ENCODE measurements at places on chromosomes 2 and 18.

- peak; percentile 40 for DNase-seq
These were observed 208.6 kb downstream of the HRH4 start for GRCh38 chr18:24669015-24669414.

GRCh38 chr2:143148011-143148410, 18.8 kb downstream of the ARHGAP15 start:
- no peak for DNase-seq

DNA sequence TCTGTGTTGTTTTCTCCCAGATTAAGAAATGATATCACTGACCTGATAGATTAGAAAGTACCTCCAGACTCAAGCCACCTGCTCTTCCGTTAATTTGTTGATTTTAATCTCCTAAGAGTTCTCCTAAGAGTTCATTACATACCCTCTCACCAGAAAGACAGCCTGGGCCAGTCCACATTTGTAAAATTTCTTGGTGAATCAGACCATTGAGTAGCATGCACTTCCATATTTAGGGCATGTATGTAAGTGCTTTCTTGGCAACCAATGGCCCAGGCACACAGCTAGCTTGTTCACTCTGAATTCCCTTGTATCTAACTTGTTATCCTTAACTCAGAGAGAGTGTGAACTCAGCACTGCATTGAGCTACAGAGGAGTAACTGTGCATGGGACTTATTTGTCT, 158.1 kb upstream of the ACAA2 start:
- DNase-seq: no peak

- no peak for DNase-seq
These were observed 14.6 kb downstream of the LDLRAD4 start for GRCh38 chr18:13232971-13233786.

DNA sequence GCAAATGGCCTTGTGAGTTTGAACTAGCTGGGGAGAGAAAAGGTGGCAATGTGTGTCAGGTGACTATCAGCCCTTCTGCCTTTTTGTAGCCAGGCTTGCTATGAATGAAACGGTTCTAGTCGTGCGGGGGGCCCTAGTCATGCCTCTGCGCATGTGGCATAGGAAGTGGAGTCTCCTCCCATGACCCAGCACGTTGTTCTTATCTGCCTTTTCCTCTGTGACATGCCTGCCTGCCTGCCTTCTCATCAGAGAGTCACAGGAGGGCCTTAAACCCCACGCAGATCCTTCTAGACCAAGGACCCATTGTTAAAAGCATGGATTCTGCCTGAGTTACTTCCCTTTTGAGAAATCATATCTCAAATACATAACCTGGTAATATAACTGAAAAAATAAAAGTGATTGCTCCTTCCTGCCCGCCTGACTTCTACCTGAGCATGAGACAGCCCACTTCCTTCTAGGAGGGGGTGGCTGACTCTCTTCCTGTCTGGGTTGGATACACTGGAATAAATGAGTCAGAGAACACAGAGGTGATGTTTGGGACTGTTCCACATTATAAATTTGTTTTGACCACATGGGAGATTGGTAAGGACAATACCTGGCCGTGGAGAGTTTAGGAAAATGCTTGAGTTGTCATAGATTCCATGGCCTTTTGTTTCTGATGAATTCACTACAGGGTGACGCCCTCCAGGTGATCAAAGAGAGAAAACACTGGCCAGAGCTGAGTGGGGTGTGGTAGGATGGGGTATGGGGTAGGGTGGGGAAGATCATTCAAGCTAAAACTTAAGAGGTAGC, 49.8 kb downstream of the FBLN7 start:
- DNase-seq: no peak

GRCh38 chr2:88345842-88346241, 106.7 kb downstream of the FOXI3 start:
- DNase-seq: no peak

DNA sequence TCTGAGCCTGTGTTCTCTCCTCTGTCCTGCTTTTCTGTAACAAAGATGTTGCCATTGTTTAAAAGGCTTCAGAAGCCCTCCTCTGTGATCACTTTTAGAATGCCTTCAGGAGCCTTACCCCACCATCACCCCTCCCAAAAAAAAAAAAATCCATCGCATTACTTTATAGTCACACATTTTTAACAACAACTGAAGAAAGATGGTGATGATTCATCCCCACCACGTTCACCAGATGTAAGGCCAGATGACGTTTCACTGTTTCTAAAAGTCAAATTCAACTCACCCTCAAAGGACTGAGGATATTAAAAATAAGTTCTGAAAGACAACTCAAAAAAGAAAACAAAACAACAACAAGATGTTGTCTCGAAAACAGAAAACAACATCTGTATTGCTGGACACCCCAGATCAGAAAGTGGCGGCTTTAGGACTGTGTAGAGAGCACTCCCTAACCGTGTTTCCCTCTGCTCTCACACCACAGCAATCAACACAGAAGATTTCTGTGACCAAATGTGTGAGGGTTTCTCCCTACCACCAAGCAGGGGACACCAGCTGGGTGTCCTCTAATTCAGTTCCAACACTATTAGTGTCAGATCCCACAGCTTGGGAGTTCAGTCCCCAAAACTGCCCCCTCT, 61.9 kb upstream of the CREB1 start:
- DNase-seq: no peak

DNA sequence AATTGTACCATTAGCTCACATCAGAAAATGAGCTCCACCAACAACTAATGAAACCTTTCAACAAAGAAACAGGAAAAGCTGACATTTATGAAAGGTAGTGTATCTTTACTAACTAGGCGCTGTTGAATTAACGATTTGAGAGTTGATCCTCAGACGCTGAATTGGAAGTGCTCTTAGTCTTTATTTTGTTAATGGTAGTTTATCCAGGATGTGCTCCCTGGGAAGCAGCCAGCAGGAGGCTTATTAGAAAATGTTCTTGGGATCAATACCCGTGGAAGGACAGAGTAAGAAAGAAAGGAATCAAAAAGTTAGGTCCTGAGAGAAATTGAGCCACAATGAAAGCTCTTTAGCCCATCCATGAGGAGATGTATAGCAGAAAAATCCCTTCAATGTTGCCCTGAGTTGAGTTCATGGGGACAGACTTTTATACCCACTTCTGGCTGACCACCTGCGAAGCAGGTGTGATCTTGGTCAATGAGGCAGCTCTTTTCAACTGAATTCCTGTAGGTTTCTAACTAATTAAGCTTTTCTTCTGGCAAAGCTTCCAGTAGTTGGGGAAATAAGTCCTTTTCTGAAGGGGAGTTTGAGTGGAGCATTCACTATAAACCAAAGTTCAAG, 492.6 kb upstream of the REG3G start:
- DNase-seq: no peak

DNA sequence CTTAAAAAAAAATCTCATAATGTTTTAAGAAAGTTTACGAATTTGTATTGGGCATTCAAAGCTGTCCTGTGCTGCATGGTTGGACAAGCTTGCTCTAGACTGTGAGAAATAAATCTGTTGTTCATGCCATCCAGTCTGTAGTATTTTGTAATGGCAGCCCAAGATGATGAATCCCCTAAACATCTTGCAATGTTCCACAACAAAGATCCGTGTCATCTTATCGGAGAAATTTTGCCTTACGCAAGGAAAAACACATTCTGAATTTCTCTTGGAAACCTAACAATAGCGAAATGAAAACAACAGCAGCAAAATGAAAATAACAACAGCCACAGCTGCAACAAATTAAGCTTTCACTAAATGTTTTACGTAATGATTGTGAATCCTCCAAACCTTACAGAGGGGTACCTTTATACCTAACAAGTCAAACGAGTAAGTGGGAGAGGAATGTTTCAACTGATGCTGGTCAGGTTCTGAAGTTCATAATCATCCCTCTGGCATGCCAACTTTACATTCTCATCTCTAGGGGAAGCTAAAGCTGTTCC, 76.1 kb upstream of the RNU4ATAC start:
- no peak for DNase-seq

DNA sequence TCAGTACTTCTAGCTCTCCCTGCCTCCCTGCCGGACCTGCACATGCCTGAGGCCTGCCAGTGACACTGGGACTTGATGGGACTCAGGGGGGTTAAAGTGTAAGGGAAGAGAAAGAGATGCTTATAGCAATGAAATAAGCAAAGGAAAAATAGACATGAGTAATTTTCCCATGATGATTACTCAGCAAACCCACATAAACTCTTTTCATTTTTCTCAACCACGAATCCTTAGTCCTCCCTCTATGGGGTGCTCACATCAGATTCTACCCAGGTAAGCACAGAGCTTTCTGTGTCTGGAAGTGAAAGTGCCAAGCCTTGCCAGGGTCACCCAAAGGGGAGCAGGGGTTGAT, 44.8 kb upstream of the ANKRD62 start:
- DNase-seq: no peak

DNA sequence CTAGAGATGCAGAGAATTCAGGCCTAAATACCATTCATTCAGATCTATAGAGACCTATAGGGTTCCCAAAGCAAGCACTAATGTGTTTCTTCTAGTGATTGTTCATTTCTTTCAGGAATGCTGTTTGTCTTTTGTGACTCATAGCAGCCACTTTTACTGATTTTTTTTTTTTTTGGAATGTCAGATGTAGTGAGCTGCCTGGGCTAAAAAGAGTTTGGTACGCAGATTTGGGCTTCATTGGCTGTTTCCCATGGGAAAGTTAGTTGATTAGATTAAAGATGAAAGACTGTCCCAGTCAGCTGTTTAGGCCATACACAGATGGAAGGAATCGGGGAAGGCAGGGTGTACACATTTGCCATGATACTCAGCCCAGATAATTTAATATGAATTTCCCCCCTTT, 87.6 kb downstream of the CDC42EP3 start:
- DNase-seq: no peak

GRCh38 chr2:183898641-183899040, 699.7 kb upstream of the ZNF804A start:
- DNase-seq: no peak

GRCh38 chr2:239884875-239885274, 140.3 kb downstream of the NDUFA10 start:
- no peak for DNase-seq

GRCh38 chr18:269480-270095, 1.7 kb upstream of the THOC1 start:
- DNase-seq: no peak

DNA sequence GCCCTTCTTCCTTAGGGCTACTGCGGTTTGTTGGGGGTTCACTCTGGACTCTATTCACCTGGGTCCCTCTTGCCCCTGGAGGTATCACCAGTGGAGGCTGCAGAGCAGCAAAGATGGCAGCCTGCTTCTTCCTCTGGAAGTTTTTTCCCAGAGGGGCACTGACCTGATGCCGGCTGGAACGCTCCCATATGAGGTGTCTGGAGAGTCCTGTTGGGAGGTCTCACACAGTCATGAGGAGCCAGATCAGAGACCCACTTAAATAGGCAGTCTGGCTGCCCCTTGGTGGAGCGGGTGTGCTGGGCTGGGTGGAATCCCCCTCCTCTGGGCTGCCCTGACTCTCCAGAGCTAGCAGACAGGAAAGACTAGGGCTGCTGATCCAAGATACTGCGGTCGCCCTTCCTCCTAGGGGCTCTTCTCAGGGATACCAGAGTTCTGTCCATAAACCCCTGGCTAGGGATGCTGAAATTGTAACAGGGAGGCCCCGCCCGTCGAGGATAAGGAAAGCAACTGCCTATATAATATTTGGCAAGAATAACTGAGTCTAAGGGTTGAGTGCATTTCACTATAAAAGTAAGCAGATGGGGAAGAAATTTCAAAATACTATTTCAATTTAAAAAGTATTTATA, 140.7 kb downstream of the NOL4 start:
- DNase-seq: peak; percentile 53

DNA sequence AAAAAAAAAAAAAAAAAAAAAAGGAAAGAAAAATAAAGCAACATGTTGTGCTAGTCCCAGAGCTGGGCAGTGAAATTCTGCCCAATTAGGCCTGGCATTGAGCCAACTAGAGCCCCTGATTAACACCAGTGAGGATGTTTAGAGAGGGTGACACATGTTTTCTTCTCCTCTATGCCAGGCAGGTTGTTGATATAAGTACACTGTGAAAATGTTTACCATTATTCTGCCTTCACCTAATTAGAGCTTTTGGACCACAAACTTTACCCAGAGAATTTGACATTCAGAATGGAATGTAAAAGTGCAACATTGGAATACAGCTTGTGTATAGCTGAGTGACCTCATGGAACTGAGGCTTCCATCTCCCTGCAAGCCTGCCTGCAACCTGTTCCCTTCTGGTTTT, 95.9 kb upstream of the MSH2 start:
- DNase-seq: no peak

DNA sequence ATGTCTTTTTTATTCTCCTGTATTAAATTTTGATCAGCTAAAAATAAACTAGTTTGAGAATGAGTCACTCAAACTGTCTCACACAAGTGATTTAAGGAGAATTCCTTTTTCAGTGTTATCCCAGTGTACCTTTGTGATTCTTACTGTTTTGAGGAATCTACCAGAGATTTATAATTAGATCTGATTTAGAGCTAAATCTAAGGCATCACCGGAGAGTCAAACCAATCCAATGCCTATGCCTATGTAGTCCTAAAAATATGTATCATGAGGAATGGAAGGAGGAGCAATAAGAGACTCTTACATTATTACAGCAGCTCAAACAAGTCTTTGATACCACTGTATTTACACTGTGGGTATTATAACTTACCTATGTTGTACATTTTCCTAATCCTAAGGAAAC, 63.4 kb upstream of the CYP20A1 start:
- DNase-seq: no peak

All from femur (tissue), 1 donor.